Stimulated activated CD4-positive, alpha-beta T cell treated with anti-CD3 and anti-CD28 coated beads, Interleukin-2, amount 100 ng/mL, for 24 hours (primary cell): ENCODE measurements at places on chromosomes 13 and 19.

DNA sequence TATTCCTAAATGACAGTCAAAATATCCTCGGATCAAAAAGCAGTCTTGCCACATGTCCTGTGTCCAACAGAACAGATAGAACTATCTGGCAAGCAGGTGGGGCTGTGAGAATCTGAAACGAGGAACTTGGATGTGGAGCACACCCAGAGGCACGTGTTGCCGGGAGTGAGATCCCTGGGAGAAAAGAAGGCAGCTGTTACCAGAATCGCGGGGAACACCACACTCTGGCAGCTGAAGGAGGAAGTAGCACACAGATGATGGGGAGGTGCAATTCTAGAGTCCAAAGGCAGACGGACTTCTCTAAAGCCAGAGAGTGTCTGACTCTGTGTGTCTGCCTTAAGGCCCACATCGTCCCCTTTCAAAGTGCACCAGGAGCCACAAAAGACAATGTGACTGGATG is 22.3 kb downstream of the SLC7A1 start:
- DNase-seq: no peak

GRCh38 chr19:12825254-12826131 is 8.9 kb downstream of the RTBDN start:
- no peak for DNase-seq

- peak; percentile 86 for DNase-seq
Measured at GRCh38 chr19:40612831-40613689, 11.9 kb downstream of the LTBP4 start.

- DNase-seq: no peak
Measured at GRCh38 chr19:36049080-36049698, 4.9 kb downstream of the THAP8 start.

- no peak for DNase-seq
Measured at GRCh38 chr13:47592256-47592655, 408.8 kb downstream of the SUCLA2 start.

GRCh38 chr19:43446746-43447489 is 18.5 kb downstream of the LYPD3 start:
- DNase-seq: peak; percentile 82

DNA sequence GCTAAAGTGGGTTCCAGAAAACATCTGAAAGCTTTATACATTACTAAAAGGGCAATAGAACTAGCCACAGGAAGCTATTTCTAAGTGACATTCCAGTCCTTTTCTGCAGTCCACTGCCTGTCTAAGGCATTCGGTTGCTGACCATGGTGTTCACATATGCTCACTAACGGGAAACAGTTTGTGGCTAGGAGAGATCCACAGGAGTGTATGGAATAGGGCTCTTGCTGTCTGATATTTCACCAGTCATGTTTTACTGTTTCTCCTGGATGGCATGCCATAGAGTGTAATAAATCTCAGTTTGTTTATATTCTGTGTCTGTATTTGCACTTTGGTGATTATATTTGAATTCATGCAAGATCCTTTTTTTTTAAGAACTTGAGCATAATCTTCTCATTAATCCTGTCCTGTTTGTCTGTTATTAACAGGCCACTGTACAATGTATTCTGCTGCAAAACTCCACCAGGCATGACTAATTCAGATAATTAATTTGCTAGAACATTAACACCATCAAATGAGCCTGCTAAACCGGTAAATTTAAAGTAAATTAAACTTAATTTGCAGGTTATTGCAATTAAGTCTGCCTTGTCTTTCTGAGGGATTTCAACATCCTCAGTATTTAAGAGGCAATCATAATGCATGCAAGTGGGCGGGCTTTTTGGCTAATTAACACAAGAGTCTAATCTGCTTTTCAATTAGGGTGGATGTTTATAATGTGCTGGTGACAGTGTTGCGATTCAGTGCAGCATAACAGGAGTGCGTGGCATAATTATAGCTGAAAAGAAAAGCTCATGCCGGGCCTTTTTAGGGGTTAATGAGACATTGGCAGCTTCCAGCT is 201.3 kb downstream of the POU4F1 start:
- DNase-seq: no peak

DNA sequence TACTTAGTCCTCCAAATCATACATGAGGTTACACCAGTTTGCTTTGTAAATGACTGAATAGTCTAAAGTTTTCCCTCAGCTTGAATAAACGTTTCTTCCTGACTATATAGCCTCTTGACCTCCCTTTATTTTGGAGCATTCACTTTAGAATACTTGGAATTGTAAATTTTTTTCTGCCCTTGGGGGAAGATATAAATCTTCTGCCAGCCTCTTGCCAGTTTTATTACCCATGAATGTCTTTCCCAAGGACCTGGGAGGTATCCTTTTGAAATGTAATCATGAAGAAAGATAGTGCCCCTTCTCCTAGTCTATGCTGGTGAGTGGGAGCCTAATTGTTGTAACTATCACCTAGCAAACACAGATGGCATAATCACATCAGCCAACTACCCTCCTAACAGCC is 2033.9 kb upstream of the PCDH20 start:
- DNase-seq: no peak

DNA sequence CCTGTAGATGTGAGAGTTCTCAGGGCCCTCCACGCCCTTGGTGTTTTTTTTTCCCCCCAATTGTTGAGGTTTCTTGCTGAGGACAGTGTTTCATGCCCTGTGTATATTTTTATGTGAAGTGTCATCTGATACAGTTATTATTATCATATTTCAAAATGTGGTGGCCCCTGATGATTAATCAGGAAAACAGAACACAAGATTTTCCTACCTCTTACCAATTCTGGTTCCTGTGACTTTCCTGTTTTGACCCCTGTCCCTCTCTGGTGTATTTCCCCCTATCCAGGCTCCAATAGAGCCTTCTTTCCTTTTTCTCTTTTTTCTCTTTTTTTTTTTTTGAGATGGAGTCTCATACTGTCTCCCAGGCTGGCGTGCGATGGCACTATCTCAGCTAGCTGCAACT is 642 bp downstream of the PSG8 start:
- DNase-seq: no peak

DNA sequence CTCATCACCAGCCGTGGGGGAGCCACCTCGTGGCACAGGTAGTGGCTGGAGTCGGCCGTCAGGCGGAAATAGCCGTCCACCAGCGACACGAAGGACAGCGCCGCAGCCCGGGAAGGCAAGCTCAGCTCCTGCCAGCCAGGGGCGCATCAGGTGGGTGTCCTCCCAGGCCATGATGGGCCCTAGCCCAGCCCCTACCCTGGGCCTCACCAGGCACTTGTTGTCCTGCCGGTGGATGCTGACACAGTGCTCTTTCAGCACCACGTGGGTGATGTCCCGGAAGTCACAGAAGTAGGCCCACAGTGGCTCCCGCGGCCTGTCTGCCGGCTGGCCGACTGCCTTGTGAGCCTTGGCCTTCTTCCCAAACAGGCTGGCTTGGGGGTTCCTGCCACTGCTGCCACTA is 15.7 kb downstream of the TYK2 start:
- no peak for DNase-seq

- DNase-seq: no peak
Measured at GRCh38 chr13:78638216-78638615, 20.7 kb downstream of the OBI1 start.

GRCh38 chr13:25977216-25977615 is 74.6 kb downstream of the SHISA2 start:
- no peak for DNase-seq

- no peak for DNase-seq
Measured at GRCh38 chr19:41363371-41363752, 587 bp downstream of the B9D2 start.

DNA sequence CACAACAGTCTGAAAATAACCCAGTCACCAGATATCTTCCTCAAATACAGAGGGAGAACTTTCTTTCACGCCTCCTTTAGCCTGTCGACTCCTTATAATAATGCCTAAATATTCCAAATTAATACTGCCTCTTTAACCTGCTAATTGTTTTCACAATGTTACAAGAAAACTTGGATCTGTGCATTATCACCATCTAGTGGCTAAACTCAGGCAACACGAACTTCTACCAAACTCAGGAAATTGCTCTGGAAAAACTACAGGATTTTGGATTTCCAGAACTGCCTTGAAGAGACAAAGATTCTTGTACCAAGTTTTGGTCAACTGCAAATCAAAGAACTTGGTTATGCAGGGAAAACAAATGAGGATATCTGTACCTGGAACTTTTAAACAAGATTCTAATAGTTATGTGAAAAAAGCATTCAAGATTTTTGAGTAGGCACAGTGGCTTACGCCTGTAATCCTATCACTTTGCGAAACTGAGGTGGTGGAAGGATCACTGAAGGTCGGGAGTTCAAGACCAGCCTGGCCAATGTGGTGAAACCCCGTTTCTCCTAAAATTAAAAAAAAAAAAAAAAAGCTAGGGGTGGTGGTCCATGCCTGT is 10.8 kb downstream of the CLN5 start:
- DNase-seq: no peak

DNA sequence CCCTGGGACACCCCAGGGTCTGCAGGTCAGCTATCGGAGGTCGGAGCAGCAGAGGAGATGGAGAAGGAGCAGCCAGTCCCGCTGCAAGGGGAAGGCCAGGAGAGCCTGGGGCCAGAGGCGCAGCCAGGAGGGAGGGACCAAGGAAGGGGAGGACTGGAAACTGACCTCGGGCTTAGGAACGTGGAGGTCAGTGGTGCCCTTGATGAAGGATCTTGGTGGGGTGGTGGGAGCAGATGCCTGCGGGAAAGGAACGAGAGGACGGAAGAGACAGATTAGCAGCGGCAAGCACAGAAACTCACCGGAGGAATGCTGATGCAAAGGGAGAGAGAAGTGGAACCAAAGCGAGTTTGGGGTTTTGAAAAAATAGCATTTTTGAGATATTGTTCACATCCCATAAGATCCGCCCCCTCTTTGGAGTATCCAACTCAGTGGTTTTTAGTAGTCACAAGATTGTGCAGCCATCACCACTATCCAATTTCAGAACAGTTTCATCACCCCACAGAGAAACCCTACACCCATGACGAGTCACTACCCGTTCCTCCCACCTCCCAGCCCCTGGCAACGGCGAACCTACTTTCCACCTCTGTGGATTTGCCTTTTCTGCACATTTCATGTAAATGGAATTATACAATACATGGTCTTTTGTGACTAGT is 22.1 kb downstream of the PLEKHF1 start:
- DNase-seq: peak; percentile 64

DNA sequence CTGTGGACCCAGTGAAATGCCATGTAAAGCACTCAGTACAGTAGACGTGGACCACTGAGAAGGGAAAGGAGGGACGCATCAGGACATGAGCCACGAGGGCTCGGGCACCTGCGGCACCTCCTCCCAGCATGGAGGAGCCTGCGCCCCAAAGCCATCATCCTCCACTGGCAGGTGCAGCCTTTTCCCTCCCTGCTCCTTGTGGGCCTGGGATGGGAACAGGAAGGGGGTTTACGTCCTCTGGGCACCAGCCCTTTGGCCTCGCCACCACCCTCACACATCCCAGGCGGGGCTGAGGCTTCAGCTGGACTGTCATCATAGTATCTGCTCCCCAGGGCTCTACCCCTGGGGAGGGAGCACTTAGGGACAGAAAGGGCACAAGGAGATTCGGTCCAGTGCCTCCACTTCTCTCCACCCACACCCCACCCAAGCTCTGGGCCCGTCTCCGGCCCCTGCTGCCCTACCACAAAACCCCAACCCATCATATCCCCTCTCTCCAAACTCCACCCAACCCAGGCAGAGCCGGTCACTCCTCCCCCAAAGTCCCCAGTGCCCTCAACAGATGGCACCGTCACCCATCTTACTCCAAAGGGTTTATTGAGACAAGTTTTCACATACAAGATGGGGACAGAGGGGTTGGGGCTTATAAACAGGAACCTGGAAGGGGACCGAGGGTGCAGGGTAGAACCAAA is 2.2 kb upstream of the PRKD2 start:
- DNase-seq: no peak

- no peak for DNase-seq
Measured at GRCh38 chr13:41199079-41199478, 4.7 kb upstream of the KBTBD7 start.

DNA sequence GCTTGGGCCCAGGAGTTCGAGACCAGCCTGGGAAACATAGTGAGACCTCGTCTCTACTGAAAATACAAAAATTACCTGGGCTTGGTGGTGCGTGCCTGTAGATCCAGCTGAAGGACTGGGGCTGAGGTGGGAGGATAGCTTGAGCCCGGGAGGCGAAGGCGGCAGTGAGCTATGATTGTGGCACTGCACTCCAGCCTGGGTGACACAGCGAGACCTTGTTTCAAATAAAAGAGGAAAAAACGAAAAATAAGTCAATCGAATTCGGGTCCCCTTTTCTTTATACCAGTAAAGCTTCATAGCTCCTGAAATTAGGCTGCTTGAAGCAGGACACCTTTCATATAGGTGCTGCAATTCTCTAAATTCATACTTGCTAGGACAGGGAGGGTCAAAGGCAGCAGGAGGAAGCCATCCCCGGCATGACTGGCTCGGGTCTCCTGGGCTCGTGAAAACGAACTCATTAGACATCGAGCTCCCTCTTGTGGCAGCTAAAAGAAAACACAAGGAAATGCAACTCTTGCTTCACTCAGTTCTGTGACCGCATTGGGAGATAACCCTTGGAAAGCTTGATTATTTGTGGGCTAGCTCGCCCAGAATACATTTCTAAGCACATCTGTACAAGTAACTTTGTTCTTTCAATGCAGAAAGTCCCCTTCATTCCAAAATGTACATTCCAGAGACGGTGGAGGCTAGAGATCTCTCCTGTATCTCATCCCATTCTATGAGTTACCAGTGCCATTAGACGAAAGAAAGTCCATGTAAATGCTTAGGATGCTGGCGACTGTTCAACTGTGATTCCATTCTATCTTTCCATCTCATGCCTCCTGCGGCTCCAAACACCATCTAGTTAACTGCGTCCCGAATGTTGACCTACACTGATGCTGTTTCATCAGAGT is 16.8 kb downstream of the FPR2 start:
- DNase-seq: peak; percentile 35

GRCh38 chr13:34011552-34012085 is 193.7 kb downstream of the RFC3 start:
- DNase-seq: no peak

DNA sequence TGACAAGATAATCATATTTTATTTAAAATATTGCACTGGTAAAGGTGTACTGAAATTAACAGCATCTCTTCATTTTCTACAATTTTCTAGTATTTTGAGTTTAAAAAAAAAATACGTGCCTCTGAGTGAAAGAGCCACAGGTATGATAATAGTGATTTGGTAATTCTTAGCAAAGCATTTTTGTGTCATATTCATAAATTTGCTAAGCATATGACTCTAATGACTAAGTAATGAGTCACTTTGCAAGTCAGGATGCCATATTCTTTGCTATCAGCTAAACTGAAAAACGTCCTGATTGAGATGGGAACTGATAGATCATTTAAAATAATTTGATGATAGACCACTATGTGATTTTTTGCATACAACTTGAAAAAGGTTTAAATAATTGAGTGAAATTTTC is 136.1 kb upstream of the IRS2 start:
- DNase-seq: no peak

GRCh38 chr19:858868-859843 is at the start of gene CFD:
Gene CFD (plus strand): TSS chr19:859664. CDS start chr19:859690, 26 bp downstream.
- DNase-seq: no peak

DNA sequence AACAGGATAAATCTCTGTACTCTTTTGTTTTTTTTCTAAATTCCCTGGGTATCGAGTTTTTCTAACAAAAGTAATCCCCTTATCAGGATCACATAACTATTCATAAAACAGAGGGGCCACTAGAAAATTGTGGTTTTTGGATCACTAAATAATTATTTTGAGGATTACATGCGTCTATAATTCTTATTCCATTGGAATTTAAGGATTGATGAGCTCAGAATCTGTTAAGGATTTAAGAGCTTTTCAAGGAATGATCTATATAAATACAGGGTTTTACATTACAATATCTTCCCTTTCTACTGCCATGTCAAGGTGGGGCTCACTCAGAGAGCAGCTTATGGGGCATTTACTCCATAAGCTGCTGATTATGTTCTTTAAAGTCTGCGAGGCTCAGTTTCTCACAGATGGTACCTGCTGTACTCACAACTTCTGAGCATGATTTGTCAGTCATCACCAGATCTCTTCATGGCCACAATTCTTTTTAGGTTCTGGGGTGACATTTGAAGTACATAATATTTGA is 449.8 kb downstream of the PCDH17 start:
- DNase-seq: no peak
